ENCODE measurements at places on chromosomes 11 and 22.

- DNase-seq = no peak
Observed at GRCh38 chr11:13051257-13051656, 42.1 kb downstream of the RASSF10 start.

DNA sequence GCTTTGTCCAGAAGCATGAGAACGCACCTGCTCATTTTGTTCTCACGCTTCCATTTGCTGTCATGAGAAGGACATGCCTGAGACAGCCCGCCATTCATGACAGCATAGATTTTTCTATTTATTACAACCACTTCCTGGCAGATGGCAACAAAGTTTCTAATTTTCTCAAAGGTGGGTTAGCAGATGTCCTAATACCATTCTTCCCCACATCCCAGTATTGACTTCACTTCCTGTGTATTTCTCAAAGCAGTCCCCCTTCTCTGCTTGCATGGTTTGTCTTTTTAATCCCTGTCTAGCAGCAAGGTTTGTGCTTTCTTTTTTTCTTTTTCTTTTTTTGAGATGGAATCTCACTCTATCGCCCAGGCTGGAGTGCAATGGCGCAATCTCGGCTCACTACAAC is 94.3 kb downstream of the ISX start:
- no peak for DNase-seq

DNA sequence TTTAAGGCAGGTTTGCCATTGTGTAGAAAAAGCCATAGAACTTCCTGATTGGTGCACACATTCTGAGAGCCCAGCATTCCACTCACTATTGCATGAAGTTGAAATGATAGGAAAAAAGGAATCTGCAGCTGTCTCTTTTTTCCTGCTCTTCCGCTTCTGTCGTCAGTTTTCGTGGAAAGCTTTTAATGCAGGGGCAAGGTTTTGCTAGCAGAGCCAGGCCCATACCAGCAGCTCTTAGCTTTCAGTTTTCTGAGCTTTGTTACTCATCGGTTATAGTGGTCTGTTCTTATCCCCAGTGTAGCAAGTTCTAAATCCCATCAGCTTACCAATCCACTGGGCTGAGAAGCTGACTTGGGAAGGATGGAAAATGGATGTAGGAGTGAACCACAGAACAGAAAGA is 162.9 kb upstream of the TTC12 start:
- DNase-seq = no peak

- DNase-seq = no peak
Observed at GRCh38 chr11:67261640-67261945, 4.7 kb upstream of the GRK2 start.

- DNase-seq = no peak
Observed at GRCh38 chr11:93072229-93072914, 102.9 kb downstream of the MTNR1B start.

DNA sequence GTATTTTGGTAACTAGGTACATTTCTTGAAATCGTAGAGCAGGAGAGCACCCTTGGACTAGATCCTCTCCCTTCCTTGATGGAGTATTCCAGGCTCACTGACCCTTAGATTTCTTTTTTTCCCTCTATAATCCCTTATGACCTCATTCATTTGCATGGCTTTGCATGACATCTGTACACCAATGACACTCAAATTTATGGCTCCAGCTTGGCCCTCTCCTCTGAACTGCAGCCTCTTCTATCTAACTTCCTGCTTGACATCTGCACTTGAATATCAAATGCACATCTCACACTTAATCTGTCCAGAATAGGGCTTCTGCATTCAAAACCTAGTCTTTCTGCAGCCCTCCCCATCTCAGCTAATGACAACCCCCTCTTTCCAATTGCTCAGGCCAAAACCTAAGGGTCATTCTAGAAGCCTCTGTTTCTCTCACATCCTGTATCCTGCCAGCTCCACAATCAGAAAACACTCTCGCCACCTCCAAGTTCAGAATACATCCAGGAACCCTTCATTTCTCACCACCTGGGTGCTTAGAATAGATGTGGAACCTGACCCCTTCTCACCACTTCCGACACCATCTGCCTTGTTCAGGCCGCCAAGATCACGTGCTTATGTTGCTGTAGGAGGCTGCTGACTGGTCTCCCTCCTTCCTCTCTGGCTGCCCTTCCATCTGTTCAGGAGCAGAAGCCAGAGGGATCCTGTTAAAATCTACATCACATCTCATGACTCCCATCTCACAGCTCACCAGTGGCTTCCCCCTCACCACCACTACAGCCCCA is 138.9 kb upstream of the MTNR1B start:
- DNase-seq = peak; percentile 52

GRCh38 chr11:62322524-62322923 is 14.7 kb upstream of the ASRGL1 start:
- no peak for DNase-seq

- DNase-seq = no peak
Observed at GRCh38 chr22:26894362-26894761, 237.0 kb downstream of the MIAT start.

- DNase-seq = no peak
Observed at GRCh38 chr22:32385681-32386080, 26.4 kb downstream of the RTCB start.

DNA sequence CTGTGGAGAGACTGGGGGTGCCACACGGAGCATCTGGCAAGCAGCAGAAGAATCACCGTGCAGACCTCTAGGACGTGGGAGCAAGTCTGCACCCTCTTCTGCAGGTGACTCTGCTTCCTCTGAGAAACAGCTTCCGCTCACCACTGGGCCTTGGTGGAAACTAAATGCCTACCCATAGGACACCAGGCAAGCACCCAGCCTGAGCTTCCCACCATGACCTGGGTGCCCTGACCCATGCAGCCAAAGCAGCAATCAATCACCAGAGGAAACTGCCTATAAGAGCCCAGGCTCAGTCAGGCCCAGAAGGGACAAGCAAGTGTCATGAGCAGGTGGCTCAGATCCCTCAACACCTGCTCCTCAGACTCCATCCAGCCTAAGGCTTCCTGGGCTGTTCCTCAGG is 63.4 kb downstream of the IGLL5 start:
- no peak for DNase-seq

GRCh38 chr11:2559527-2560311 is 114.9 kb downstream of the KCNQ1 start:
- DNase-seq = no peak

GRCh38 chr11:61140416-61140815 is 20.8 kb downstream of the VPS37C start:
- DNase-seq = no peak

DNA sequence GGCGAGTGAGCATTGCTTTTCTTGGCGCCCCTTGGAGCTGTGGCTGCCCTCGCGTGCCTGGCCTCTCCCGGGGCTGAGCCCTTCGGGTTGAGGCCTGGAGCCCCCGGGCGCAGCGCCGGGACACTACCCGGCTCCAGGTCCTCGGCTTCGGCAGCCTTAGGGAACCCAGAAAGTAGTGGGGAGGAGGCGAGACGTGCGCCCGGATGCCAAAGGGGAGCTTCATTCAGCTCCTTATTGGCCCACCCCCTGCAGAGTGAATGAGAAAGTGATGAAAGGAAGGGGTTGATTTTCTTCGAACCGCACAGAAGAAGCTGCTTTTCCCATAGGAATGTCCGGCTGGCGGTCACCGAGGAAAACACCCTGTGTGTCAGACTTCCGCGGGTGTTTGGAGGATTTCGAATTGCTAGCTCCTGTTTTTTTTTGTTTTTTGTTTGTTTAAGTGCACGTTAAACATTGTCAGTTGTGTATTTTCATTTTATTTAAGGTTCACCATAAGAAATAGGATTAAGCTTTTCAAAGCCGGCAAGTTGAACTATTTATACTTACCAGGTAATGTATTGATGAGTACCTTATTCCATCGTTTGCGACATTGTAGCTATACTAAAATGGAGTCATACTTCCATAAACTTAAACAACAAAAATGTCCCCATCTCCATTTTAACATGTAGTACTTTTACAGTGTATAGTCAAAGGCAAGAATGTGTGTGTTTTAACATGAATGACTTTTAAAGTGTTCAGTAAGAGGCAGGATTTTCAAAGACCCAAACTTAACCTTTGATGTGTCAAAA is 841 bp upstream of the EIF4G2 start:
- DNase-seq = no peak

- DNase-seq = no peak
Observed at GRCh38 chr22:46763051-46763705, 728 bp downstream of the TBC1D22A start.

DNA sequence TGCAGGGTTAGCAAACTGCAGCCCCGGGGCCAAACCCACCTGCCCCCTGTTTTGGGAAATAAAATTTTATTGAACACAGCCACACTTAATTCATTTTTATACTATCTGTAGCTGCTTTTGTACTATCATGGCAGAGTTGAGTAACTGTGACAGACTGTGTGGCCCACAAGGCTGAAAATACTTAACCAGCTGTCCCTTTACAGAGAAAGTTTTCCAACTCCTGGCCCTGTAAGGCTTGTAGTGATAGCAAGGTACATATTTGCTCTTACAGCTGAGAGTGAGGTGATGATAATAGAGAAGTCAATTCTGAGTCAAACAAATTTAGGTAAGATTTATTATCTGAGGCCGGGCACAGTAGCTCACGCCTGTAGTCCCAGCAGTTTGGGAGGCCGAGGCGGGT is 87.4 kb upstream of the SLC6A5 start:
- no peak for DNase-seq

GRCh38 chr11:59145534-59145933 is 2.9 kb downstream of the FAM111A start:
- no peak for DNase-seq

DNA sequence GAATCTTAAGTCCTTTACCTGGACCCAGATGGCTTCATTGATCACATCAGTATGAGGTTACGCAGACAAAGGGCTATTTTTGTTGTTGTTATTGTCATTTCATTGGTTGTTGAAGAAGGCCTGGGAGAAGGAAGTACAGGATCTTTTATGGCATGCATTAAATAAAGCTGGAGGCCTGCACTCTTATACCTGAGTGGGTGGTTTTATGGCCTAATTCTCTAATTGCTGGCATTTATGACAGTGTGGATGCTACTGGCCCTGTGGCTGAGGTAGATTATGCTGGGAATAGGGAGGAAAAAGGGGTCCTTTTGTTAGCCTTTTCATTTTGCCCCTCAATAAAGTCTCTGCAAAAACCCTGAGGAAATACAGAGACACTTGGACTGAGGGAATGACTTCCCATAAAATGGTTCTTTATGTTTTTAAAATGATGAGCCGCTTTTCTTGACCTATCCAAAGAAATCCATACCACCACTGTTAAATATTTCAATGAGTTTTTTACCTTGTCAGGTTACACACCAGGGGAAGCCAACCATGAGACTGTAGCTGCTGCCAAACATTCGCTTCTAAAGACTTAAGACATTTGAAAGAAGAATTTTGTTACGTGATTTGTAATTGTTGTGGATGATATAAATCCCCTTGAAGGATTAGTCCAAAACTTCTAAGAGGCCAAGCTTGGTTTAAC is 6.8 kb downstream of the KMT2A start:
- DNase-seq = no peak

DNA sequence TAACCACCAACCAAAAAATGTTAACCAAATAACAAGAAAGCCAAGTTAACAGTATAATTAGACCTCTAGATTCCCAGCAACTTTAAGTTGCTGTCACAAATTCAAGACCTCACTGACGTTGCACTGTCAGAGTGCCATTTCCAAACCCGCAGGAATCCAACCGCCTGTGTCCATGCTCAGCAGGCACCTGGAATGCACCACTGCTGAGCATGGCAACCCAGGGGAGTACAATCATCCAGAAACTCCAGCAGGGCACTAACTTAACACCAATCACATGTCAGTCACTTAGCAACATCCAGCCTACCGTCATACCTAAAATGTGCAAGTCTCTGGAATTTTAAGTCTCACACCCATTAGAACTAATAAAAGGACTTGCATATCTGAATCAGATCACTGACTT is 48.8 kb downstream of the SMCO4 start:
- DNase-seq = no peak

DNA sequence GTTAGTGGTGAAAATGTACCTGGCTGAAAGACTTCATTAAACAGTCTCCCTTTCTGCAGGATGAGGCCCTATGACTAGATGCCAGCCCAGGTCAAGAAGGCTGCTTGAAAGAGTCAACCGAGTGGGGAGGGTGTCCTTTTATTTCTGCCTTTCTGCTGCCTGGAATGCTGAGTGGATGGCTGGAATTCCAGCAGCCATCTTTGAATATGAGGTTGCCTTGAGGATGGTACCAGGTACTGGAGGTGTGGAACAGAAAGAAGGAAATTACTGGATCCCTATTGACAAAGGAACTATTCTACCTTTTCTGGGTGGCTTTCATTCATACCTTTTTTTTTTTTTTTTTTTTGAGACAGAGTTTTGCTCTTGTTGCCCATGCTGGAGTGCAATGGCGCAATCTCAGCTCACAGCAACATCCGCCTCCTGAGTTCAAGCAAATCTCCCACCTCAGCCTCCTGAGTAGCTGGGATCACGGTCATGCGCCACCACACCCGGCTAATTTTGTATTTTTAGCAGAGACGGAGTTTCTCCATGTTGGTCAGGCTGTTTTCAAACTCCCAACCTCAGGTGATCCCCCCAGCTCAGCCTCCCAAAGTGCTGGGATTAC is 107.3 kb downstream of the RPS6KA4 start:
- no peak for DNase-seq

DNA sequence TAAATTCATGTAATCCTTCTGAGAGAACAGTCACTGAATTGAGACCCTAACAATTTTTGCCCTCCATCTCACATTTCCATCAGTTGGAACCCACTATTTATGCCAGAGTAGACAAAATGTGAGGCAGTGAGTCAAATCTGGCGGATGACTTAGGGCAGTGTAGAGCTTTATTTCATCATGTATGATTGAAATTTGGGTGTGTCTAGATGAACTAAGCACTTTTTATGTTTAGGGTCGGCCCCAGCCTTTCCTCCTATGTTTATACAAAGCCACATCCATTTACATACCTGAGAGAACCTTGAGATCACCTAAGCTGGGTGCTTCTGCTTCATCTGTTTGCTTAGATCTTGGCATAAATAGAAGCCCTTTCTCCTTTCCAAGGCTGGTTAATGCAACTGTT is 15.0 kb upstream of the MUC15 start:
- DNase-seq = no peak

DNA sequence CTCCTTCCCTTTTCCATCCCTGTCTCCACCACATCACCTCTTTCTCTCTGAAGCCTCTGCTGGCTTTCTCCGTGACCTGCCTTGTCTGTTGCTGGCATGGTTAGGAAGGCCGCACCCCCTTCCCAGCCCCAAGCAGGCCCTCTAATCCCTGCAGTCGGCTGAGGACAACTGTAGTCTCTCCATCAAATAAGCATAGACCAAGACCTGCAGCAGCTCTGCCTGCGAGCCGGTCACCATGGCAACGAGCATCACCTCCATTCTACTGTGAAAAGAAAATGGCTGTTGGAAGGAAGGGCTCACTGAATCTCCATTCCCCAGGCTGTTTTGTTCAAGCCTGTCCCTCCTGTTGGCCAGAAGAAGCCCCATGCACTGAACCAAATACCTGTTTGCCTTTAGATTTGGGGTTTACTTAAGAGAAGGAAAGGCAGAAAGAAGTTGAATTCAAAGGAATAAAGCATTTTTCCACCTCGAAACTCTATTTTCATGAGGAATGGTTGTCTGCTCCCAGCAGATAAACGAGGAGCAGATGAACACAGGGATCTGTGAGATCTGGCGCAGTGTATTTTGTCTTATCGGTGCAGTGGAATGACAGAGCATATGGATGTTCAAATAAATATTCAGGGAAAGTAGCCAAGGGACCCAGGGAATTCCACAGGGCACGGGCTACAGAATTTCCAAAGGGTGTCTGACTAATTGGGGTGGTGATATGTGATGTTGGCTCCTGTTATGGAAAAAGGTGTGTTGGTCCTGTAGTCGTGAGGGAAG is 113.1 kb upstream of the TTC12 start:
- no peak for DNase-seq
